ENCODE measurements at places on chromosomes 3 and 15.

- DNase-seq, result peak; percentile 78
Measured at GRCh38 chr3:173138026-173138425, 3.0 kb downstream of the SPATA16 start.

GRCh38 chr3:127524296-127524896 is 66.1 kb downstream of the TPRA1 start:
- no peak for DNase-seq

- DNase-seq, result peak; percentile 98
Measured at GRCh38 chr3:172201136-172201869, 161.9 kb downstream of the FNDC3B start.

DNA sequence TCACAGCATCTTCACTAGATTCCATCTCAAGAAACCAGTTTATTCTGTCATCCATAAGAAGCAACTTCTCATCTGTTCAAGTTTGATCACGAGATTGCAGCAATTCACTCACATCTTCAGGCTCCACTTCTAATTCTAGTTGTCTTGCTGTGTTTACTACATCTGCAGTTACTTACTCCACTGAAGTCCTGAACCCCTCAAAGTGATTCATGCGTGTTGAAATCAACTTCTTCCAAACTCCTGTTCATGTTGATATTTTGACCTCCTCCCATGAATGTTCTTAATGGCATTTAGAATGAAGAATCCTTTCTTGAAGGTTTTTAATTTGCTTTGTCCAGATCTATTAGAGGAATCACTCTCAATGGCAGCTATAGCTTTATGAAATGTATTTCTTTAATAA is 287.6 kb upstream of the TBL1XR1 start:
- DNase-seq, result no peak

GRCh38 chr3:8421267-8421666 is 80.4 kb upstream of the LMCD1 start:
- DNase-seq, result no peak

GRCh38 chr3:197225579-197225978 is 72.8 kb downstream of the DLG1 start:
- no peak for DNase-seq

- DNase-seq, result no peak
Measured at GRCh38 chr15:89781055-89781454, 4.9 kb downstream of the MESP2 start.

DNA sequence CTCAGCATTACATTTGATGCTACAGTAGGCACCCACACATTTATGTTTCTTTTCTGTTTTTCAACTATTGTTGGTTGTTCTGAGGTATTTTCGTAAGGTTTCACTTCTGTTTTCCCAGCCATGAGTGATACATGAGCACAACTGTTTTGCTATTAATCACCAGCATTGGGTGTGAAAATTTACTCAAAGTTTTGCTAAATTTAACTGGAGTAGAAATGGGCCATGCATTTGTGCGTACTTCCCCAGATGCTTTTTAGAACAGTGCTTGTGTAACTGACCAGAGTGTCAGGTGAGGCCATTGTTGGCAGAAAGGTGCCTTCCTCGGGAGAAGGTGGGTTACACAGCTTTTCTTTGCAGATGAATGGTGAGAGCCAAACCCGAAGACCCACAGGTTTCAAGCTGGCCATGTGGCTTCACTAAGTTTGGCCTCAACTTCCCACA is 70.4 kb downstream of the ST6GAL1 start:
- DNase-seq, result no peak

GRCh38 chr3:53812434-53812833 is 33.8 kb downstream of the CHDH start:
- DNase-seq, result no peak
